ENCODE measurements at places on chromosomes 5 and 9.

DNA sequence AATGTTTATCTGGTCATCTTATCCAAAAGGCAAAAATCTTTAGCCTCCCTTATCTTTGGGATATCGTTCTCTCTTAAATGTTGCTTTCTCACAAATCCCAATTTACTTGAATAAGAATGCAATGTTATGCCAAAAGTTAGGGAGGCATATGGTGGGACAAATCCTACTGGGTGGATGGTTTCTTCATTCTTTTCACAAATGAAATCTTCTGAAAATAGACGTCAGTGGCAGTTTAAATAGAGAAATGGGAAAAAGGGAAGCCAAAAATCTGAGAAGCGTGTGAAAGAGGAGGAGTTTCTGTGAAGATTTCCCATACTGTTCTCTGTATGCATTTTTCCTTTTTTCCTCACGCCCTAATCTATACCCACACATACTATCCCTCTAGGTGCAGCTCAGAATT, 2.5 kb upstream of the PCDHAC1 start:
- no peak for ATAC-seq

- ATAC-seq: no peak
Observed at GRCh38 chr5:92459654-92460053, 1076.5 kb upstream of the ARRDC3 start.

GRCh38 chr5:175464074-175464941, 14.1 kb upstream of the SFXN1 start:
- peak; percentile 94 for ATAC-seq

DNA sequence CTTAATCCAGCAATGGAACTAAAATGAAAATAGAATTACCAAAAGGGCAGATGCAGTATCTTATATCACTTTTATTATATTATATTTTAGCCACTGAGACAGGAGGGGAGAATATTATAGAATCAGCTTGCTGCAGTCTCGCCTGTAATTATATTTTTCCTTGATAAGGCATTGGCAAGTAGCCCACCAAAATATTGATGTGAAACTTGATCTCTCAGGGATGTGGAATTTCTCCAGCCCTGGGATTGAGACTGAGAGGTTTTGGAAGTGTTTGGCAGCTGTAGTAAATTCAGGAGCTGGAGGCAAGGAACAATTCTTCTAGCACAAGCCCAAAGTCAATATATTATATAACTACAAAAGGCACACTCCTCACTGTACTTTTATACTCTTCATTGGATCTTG, 142.1 kb upstream of the ADAMTSL1 start:
- no peak for ATAC-seq

DNA sequence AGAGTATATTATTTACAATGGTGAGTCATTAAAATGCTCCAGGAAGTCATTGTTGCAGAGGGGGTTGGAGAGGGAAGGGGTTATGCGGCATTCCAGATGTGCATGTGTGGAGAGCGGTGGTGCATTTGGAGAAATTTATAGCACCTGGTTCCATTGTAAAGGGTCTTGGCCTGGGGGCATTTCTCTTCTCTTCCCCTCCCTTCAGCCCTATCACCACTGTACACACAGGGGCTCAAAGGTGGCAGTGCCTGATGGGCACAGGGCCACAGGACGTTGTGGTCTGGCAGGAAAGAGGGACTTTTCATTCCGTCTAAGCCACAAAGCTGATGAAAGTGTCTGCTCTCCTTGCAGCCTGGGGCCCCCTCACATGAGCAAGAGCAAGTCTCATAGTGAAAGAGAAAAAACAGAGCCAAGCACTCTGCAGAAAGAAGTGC, 442.4 kb upstream of the ZNF462 start:
- no peak for ATAC-seq

- ATAC-seq: no peak
Observed at GRCh38 chr9:86470326-86470725, 116.1 kb upstream of the TUT7 start.

DNA sequence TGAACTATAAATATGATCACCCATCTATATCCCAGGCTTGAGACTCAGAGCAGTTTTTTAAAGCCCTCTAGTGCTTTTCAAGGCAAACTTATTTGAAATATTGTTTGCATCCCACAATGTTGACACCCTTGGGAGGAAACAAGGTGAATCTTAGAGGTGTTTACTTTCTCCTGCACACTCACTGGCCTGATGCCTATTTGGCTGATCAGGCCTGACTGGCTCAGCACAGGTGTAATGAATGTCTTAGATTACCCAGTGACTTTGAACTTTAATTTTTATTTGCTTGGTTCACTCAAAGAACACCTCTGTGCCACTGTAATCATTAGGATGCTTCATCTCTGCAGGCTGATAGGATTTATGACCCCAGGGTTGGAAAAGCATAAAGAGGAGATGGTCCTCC, 158.3 kb downstream of the KCTD16 start:
- no peak for ATAC-seq

DNA sequence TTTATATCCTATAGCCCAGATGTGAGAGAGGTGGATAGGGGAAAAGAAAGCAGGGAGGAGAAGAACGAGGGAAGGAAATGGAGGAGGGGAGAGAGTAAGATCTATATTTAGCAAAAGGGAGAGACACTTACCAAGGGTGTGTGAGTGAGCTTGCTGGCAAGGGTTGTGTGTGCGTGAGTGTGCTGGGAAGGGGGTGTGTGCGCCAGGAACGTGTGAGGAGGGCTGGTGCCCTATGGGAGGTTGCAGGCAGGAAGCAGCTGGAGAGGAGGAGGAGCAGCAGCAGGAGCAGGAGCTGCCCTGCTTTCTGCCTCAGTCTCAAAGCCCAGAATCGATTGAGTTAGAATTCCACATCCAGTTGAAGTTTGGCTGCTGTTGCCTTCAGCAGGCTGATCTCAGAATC, 148.3 kb upstream of the RUSC2 start:
- ATAC-seq: no peak

DNA sequence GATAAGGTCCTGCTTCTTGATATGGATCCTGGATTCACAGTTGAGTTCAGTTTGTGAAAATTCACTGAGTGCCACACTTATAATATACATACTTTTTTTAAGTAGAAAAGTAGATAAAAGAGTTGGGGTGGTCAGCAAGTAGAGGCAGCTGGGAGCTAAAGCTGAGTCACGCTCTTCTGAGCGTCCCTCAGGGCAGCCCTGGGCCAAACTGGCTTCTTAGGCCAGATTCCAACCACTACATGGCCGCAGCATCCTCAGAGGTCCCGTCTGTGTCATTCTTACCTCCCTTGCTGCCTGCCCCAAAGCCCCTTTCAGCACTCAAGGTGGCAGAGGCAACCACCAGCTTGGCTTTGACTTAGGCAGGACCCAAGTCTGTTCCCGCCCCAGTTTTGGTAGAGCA, 123.3 kb upstream of the TBC1D2 start:
- no peak for ATAC-seq

DNA sequence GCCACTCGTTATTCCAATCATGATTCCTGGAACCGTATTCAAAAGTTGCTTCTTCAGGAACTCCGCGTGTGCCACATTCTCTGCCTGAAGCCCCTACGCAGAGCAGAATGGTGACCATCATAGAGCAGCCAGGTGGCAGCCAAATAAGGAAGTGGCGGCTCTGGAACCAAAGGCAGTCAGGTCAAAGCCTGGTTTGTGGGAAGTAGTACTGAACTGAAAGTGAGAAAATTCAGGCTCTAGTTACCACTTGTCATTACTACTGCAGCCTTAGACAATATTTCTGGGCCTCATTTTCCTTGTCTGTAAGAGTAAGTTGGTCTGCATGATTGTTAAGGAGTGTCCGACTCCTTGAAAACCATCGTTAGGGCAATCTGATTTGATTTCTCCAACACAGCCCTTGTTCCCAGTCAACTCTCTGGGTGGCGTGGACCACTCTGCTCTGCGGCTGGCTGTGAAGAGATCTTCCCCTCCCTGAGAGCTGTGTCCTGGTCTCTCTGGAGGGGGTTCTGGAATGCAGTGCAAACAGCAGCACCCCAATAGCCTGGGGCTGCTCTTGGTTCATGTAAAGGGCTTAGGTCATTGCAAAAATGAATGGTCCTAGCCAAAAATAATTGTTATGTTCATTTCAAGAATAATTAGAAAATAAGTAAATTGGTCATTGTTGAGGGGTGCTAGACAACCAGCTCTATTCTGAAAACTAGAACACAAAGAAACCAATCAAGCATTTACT, 102.4 kb downstream of the MED27 start:
- ATAC-seq: no peak

DNA sequence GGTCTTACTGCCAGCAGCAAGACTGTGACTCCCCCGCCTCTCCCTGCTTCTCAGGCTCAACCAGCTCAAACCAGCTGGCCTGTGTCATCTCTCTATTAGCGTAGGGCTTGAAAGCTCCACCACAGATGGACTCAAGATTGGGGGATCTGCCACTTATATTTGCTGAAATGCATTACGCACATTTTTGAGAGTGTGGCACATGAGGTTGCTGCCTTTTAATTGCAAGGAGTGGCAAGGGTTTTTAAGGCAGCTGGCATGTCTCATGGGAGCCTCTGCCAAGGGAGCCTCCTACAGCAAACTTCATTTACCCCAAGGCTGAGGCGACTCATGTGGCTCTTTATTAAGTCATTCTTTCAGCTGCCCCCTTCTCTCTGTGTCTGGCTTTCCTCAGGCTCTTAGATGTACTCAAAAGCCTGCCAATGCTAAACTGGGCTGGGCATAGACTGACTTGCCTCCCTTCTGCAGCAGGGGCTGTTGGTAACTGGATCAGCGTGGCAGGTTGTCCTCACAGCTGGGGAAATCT, 219.3 kb downstream of the SMARCA2 start:
- ATAC-seq: no peak

DNA sequence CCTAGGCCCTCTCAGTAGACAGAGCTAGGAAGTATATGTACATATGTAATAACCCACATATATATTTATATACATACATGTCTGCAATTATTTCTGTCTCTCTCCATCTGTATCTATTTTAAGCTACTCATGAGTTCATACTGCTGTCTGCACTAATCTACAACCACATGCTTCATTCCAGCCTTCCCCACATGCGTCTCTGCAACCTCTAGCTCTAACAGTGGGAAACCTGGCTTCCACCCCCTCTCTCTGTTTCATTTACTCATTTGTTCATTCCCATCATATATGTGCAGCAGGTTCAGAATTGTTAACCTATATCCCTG, 23.3 kb downstream of the DCANP1 start:
- no peak for ATAC-seq

Data from activated CD4-positive, CD25-positive, alpha-beta regulatory T cell treated with anti-CD3 and anti-CD28 coated beads, Interleukin-2, amount 50 U/mL, for 24 hours (primary cell).